ENCODE measurements at places on chromosomes 7 and 10.
A peak's percentile ranks its signal among the peaks of the same experiment; 100 is the strongest.

- peak; percentile 5 for DNase-seq
These were observed 27.3 kb upstream of the KNDC1 start for GRCh38 chr10:133132473-133133291.

- no peak for DNase-seq
These were observed 33.4 kb downstream of the INPP5A start for GRCh38 chr10:132570771-132571649.

DNA sequence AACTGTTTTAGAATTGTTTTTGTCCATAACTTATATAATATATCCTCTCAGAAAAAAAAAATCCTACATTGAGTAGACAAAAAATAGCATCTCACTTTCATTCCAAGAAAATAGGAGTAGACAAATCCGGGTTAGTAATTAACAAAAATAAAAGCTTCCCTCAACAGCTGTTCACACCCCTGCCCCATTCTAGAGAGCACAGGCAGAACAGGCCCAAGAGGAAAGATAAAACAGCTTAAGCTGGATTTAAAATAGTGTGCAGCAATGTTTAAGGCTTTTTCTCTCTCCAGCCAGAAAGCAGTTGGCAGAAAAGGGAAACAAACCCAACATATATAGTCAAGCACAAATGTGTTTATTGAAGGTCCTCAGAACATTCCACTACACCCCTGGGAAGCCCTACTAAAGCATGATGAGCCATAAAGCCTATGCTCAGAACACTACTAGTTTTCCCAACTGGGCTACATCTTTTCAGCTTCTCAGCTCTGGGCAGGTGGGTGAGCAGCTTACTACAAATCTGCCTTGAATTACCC, 189.9 kb downstream of the MTERF1 start:
- no peak for DNase-seq

DNA sequence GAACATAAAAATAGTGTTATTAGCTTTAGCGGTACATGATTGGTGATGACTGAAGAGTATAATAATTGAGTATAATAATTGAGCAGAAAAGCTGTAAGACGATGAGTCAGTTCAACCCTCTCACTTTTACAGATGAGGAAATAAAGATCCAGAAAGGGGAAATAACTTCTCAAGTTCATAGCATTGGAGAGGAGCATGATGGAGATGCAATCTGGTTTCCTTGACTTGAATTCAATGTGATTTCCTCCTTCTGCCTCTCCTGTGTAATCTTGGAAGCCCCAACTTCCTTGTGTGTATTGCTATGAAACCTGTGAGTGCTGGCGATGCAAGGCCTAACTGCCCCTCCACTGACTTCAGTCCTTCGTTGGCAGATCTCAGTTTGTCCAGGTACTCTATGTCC, 265.1 kb downstream of the LRMDA start:
- DNase-seq, result no peak

Data from activated CD4-positive, alpha-beta memory T cell treated with anti-CD3 and anti-CD28 coated beads, Interleukin-2, amount 10 ng/mL, durations not matched to agents 7 days and 5 days (primary cell).